ENCODE measurements at places on chromosomes 11 and 22. TPM values are rescaled to one million over a fixed set of nuclear protein-coding genes. Genes with fewer than 3 reads are reported as not detected.

BRSK2 gene
- total RNA-seq: 0.23 TPM

DERL3 gene
- 1.4 TPM for total RNA-seq

DCUN1D5 gene
- 97.6 TPM for total RNA-seq

DDX25 gene
- total RNA-seq: 0.62 TPM

SHANK2 gene
- 0.80 TPM for total RNA-seq

MMP8 gene
- not detected for total RNA-seq

CDC42BPG gene
- 8.1 TPM for total RNA-seq

TLCD5 gene
- total RNA-seq: 3.3 TPM

RTN4R gene
- 18.4 TPM for total RNA-seq

CHST1 gene
- total RNA-seq: 2.0 TPM

PKDREJ gene
- total RNA-seq: not detected

Measured in hair follicular keratinocyte (primary cell).